ENCODE measurements at places on chromosomes 7 and 10.

- DNase-seq = no peak
These were observed 6.1 kb downstream of the BICC1 start for GRCh38 chr10:58518775-58519174.

DNA sequence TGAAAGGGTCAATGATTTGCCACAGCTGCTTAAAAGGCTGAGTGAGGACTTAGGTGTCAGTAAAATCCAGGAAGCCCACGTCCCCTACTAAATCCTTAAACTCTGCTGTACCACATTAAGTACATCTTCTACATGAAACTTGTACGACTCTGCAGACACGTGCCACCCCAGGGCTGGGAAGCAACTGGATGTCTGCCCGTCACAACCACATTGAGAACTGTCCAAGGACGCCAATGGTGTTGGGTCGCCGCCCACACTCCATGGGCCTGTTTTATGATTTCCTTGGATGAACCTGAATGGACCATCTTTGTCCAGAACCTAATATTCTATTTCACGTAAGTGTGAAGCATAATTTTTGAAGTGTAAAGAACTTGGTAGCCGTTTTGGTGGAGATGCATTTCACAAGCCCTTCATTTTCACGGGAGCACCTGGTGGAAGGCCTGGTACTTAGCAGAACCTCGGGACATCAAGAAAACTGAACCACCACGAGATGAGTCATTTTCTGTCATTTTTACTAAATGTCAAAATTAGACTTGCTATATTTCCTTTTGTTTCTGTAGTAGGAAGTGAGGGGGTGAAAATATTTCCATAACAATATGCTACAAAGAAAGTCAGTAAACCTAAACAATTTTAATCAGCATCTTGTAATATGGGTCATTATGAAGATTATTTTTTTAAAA is 134.9 kb downstream of the SFMBT2 start:
- no peak for DNase-seq

GRCh38 chr7:13713092-13713491 is 276.4 kb downstream of the ETV1 start:
- no peak for DNase-seq

DNA sequence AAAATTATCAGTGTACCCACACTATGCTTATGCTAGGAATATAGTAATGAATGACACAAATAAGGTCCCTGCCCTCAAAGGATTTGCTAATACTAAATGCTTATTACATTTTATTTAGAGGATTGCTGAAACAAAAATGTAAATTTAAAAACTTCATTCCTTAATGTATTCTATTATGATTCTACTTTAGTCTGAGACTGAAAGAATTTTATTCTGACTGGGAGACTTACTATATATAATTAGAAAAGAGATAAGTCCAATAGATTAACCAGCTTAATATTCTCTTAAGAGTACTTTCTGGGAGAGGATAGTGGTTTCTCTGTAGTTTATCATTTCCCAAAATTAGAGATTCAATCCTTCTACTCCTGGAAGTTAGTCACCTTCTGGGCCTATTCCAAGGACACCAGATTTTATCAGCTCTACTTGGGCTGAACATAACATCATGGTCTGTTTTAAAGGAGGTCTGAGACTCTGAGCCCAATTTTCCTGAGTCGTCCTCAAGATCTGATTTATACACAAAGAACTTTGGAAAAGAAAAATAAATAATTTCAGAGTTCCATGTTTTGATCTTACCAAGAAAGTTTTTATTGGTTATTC is 41.1 kb downstream of the ASZ1 start:
- no peak for DNase-seq

GRCh38 chr7:41487229-41487940 is 215.5 kb downstream of the INHBA start:
- DNase-seq = no peak

GRCh38 chr10:4283846-4284610 is 499.0 kb upstream of the KLF6 start:
- no peak for DNase-seq

- DNase-seq = no peak
These were observed 120.6 kb downstream of the LYZL1 start for GRCh38 chr10:29409241-29410054.

DNA sequence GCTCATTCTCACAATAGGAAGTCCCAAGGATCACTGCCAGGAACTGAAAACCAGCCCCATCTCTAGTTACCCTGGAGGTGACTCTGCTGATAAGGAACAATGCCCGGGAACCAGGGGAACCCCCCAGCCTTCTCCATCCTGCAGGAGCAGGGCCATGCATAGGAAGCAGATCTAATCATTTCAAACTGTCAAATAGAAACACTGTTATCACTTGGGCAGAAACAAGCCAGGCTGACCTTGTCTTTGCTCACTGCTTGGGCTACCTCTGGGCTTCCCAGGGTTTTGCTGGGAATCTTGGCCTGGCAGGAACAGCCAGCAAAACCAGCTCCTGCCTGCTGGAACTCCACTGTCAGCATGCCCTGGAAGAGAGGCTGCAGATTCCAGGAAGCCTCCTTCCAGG is 114.1 kb downstream of the RNF216 start:
- no peak for DNase-seq

- no peak for DNase-seq
These were observed 2.7 kb downstream of the FZD9 start for GRCh38 chr7:73436031-73436929.

GRCh38 chr10:115857856-115858255 is 415.1 kb downstream of the GFRA1 start:
- DNase-seq = no peak

- DNase-seq = no peak
These were observed 191.7 kb upstream of the SLC26A5 start for GRCh38 chr7:103637726-103638125.

DNA sequence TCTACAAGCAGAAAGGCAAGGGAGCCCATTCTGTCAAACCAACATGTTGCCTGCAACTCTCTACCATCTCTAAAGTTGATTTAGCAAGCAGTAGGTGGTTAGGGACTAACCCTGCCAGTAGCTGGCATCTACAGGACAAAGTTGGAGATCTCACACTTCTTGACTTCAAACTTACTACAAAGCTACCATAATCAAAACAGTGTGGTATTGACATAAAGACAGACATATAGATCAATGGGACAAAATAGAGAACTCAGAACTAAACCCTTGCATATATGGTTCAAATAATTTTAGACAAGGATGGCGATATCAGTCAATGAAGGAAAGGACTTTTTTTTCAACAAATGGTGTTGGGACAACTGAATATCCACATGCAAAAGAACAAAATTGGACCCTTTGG is 84.9 kb downstream of the MAP3K8 start:
- DNase-seq = no peak

- DNase-seq = no peak
These were observed 23.8 kb downstream of the PAPOLB start for GRCh38 chr7:4837803-4838625.

DNA sequence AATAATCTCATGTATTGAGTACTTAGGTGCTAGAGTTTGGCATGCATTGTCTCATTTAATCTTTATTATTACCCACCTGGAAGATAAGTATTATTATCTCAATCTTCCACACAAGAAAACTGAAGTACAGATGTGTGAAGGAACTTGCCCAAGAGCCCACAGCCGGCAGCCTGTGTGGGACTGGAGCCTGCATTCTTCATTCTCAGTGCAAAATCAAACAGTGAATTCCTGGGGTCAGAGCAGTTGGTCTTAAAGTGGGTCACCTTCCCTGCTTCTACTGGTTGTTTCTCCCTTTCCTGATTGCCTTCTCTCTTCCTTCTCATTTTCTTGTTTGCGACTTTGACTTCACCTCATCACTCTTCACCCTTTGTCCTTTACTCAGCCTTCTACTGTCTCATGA is 144.7 kb upstream of the LYZL1 start:
- DNase-seq = no peak

- no peak for DNase-seq
These were observed 242.7 kb downstream of the FOXP2 start for GRCh38 chr7:114657279-114657678.

- no peak for DNase-seq
These were observed 163.6 kb upstream of the PHYHIPL start for GRCh38 chr10:59012839-59013238.

GRCh38 chr7:28509251-28510025 is 97.1 kb downstream of the CREB5 start:
- no peak for DNase-seq

- DNase-seq = no peak
These were observed 142.0 kb downstream of the SVIL start for GRCh38 chr10:29492774-29493173.

DNA sequence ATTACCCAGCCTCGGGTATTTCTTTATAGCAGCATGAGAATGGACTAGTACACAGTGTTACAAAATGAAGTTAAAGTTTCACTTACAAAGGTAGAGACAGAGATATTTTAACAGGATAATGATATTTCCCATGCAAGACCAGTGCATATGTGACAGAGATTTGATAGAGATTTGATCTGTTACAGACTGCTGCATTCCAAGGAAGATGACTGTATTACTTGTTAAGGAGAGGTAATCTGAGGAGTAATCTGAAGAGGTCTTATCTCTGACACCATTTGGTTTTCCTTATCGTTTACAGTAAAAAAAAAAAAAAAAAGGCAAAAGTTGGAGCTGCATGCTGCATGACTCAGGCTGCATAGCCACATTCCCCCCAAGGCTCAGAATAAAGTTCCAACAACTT is 289.6 kb downstream of the POM121L12 start:
- no peak for DNase-seq

GRCh38 chr10:92849576-92850090 is 1.3 kb downstream of the EXOC6 start:
- no peak for DNase-seq

- no peak for DNase-seq
These were observed 163.7 kb downstream of the SEMA3D start for GRCh38 chr7:85023066-85023712.

- DNase-seq = no peak
These were observed 684.3 kb upstream of the AUTS2 start for GRCh38 chr7:68914006-68914405.

DNA sequence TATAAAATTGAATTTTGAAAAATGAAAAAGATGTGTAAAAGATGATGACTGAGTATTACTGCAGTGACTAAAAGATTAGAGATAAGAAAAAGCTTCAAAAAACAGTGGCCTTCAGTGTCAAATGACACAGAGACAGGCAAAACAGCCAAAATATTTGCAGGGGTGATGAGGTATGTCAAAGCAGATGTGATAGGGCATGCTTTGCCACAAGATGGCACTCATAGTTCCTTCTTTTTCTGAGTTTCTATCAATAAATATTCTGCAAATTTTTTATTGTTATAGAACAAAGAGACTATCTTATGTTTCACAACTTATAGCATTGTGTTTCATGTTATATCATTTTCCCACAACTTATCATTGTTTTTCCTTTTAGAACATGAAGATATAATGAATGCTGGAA is 344.1 kb upstream of the HPS1 start:
- DNase-seq = no peak

- no peak for DNase-seq
These were observed 5.0 kb downstream of the NCOA4 start for GRCh38 chr10:46025406-46025805.

- no peak for DNase-seq
These were observed 2.5 kb upstream of the PYROXD2 start for GRCh38 chr10:98417481-98417959.

DNA sequence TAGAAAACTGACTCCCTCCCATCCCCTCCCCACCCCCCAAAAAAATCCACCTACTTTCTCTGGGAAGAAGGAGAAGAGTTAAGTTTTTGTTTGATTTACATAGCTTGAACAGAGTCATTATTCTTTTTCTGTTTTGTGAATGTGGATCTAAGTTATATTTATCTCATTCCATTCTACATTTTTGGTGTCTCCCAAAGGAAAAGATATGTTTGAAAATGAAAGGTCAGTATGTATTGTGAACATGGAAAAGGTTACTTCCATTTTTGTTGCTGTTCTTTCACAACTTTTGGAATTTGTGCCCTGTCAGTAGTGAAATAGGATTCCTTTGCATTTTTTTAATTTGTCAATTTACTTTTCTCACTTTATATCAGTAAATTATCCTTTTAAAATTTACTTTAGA is 547.9 kb downstream of the SUGCT start:
- no peak for DNase-seq

GRCh38 chr7:111413739-111414138 is 148.6 kb downstream of the IMMP2L start:
- DNase-seq = no peak

DNA sequence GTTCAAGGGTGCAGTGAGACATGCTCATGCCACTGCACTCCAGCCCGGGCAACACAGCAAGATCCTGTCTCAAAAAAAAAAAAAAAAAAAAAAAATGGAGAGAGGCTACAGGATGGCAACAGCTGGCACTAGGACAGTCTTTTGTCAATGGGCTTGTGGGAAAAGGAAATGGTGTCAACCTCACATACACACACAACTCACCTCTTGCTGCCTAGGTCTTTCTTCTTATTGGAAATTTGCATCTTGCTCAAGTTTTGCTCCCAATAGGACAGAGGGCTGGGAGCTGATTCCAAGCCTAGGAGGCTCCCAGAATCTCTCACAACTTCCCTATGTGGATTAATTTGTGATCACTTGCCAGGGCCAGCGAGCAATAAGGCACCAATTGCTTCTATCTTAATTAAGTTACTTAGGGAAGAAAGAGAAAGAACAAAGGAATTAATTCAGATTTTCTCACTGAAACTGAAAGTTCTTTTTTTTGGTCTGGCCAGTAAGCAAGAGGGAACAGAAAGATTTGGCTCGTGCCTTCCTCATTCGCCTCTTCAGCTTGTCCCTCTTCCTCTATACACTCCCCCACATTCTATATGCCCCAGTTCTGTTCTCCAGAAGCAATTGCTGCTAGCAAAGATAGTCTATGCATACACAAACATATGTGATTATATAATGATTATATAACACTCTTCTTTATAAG is 33.8 kb downstream of the MAP3K8 start:
- no peak for DNase-seq

Data from esophagus squamous epithelium (tissue), 5 donors.